Neural progenitor cell (in vitro differentiated cells): ENCODE measurements at places on chromosomes 5 and 9. TPM values are rescaled to one million over a fixed set of nuclear protein-coding genes. Genes with fewer than 3 reads are reported as not detected.

GADD45G gene
- total RNA-seq, result 1.8 TPM in 1 of 2 replicates, not detected in the other

CTXN3 gene
- total RNA-seq, result 0.09 TPM in 1 of 2 replicates, not detected in the other

SEPTIN8 gene
- total RNA-seq, result 39.9 and 50.1 TPM in 2 replicates

PKD2L2 gene
- not detected in 2 replicates for total RNA-seq

RMI1 gene
- 22.9 and 35.7 TPM in 2 replicates for total RNA-seq

OLFML2A gene
- total RNA-seq, result 3.1 and 9.0 TPM in 2 replicates

CRHBP gene
- total RNA-seq, result 0.09 and 0.51 TPM in 2 replicates

ZNF354C gene
- 19.3 and 29.8 TPM in 2 replicates for total RNA-seq

EGFL7 gene
- total RNA-seq, result 16.5 and 47.4 TPM in 2 replicates

SPINK5 gene
- total RNA-seq, result 13.7 and 18.1 TPM in 2 replicates

OR5C1 gene
- not detected in 2 replicates for total RNA-seq

OTP gene
- not detected in 2 replicates for total RNA-seq

INSL4 gene
- not detected in 2 replicates for total RNA-seq

ZNF782 gene
- 7.1 and 7.8 TPM in 2 replicates for total RNA-seq

SPARC gene
- 122 and 158 TPM in 2 replicates for total RNA-seq

C5orf63 gene
- total RNA-seq, result 0.09 and 1.5 TPM in 2 replicates

TAF11L13 gene
- total RNA-seq, result not detected in 2 replicates

NR6A1 gene
- 302 and 313 TPM in 2 replicates for total RNA-seq

ADCY2 gene
- 0.59 and 1.2 TPM in 2 replicates for total RNA-seq

ARID3C gene
- total RNA-seq, result 4.7 and 5.3 TPM in 2 replicates

FABP6 gene
- total RNA-seq, result 0.50 and 4.8 TPM in 2 replicates

DMGDH gene
- total RNA-seq, result 0.32 and 1.4 TPM in 2 replicates

CCNJL gene
- 8.4 and 9.4 TPM in 2 replicates for total RNA-seq

FOXD4L5 gene
- total RNA-seq, result 0.19 TPM in 1 of 2 replicates, not detected in the other

CDC14B gene
- total RNA-seq, result 24.7 and 38.1 TPM in 2 replicates

PCA3 gene
- total RNA-seq, result 0.30 and 0.56 TPM in 2 replicates

SLC46A2 gene
- total RNA-seq, result not detected in 2 replicates

TSSK1B gene
- not detected in 2 replicates for total RNA-seq
